Kidney tubule cell (primary cell): ENCODE measurements at places on chromosomes 12 and 14.

- no peak for DNase-seq
Observed at GRCh38 chr12:54489857-54490256, 7.7 kb upstream of the NCKAP1L start.

- no peak for DNase-seq
Observed at GRCh38 chr12:120866108-120866507, 38.0 kb downstream of the SPPL3 start.

DNA sequence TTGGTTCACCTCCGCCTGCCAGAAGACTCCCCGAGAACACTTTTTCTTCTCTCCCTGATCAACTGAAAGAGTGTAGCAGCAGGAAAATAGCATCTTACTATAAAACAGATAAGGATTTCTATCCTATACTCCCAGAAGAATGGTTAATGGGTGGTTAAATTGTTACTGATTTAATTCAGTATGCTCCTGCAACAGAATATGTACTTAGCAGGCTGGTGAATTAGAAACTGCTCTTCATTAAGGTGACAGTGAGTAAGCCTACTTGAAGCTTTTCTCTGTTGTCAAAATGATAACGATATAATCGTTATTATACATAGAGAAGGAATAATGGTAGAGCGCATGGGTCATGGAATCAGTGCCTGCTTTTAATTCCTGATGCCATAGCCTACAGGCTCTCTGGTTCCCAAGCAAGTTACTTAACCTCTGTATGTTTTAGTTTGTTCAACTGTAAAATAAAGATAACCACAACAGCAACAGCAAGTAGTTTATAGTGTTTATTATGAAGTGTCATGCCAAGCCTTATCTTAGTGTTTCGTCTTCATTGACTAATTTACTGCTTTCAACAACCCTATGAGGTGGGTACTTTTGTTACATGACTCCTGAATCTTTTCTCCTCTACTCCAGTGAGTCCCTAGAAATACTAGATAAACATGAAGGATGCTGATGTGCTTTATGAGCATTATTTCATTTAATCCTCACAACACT, 392.6 kb downstream of the CCDC91 start:
- no peak for DNase-seq

- DNase-seq, result peak; percentile 61
Observed at GRCh38 chr12:106300761-106301160, 1.8 kb upstream of the TCP11L2 start.

DNA sequence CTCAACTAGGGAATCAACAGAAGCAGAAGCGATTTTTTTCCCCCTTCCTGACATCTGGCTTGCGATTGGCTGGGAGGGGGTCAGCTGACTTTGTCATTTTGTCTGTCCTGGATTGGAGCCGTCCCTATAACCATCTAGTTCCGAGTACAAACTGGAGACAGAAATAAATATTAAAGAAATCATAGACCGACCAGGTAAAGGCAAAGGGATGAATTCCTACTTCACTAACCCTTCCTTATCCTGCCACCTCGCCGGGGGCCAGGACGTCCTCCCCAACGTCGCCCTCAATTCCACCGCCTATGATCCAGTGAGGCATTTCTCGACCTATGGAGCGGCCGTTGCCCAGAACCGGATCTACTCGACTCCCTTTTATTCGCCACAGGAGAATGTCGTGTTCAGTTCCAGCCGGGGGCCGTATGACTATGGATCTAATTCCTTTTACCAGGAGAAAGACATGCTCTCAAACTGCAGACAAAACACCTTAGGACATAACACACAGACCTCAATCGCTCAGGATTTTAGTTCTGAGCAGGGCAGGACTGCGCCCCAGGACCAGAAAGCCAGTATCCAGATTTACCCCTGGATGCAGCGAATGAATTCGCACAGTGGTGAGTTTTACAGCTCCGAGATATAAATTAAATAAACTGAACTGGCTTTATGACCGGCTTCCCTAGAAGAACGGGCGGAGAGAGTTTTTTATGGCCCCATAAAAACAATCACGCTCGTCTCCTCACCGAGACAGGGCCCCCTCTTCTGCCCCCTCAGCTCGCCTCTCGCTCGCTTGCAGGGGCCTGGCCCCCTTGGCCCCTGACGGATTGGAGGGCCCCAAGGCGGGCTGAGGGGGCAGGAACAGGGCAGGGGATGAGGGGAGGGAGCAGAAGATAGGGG, at the start of gene HOXC6:
Gene HOXC6 (plus strand): TSS at position 127 of the 888 bp plus-strand sequence. CDS start 82 bp downstream, at position 209.
- peak; percentile 46 for DNase-seq

GRCh38 chr12:88247241-88247643, 105.1 kb downstream of the TMTC3 start:
- DNase-seq, result peak; percentile 74

DNA sequence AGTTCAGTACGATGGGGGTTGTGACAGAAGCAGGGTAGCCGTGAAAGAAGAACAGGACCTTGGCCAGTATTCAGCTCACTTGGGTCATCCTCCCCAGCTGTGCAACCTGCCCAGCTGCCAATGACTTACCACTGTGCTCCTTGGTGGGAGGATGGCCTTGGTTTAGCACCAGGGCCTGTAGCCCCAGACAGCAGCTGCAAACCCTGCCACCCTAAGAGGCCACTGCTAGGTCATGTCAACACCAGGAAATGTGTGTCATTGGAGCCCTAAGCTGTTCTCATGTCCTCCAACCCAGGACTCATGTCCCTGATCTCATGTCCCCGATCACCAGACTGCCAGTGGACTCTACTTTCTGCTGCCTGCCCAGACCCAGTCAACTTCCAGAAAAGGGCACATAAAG, 3.0 kb upstream of the CRACR2A start:
- no peak for DNase-seq

GRCh38 chr12:14824012-14824634, 10.1 kb upstream of the SMCO3 start:
- peak; percentile 24 for DNase-seq

DNA sequence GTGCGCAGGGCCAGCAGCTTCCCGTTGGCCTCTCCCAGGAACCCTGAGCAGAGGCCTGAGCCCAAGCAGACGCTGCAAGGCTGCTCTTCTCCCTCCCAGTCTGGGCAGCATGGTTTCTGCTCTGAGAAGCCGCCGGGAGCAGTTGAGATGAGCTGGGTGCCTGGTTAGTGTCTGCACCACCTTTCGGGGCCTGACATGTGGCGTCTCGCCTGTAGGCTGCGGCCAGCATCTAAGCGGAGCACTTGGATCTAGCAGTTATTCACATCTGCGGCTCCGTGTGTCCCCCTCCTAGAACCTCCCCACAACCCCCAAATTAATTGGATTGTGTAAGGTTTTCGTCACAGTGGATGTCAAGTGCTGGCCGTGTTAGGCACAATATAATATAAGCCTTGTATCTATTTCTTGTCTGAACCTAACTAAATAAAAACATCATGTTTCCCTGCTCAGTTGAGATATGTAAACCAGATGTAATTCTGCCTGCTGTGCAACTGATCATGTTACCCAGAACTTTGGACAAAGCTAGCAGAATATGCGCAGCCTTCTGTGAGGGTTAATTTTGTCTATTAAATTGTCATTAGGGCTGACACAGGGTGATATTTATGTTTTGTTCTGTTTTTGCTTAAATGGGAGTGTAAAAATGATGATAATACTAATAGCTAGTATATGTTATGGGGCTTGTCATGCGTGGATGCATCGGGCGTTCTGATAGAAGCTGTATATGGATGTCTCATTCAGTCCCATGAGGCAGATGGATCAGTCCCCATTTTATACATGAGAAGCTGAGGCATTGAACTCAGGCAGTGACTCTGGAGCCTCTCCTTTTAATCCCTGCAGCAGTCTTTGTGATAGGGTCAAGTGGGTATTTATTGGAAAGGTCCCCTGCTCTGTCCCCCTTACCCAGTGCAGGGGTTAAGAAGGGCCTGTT, 45.8 kb downstream of the ELK3 start:
- no peak for DNase-seq

DNA sequence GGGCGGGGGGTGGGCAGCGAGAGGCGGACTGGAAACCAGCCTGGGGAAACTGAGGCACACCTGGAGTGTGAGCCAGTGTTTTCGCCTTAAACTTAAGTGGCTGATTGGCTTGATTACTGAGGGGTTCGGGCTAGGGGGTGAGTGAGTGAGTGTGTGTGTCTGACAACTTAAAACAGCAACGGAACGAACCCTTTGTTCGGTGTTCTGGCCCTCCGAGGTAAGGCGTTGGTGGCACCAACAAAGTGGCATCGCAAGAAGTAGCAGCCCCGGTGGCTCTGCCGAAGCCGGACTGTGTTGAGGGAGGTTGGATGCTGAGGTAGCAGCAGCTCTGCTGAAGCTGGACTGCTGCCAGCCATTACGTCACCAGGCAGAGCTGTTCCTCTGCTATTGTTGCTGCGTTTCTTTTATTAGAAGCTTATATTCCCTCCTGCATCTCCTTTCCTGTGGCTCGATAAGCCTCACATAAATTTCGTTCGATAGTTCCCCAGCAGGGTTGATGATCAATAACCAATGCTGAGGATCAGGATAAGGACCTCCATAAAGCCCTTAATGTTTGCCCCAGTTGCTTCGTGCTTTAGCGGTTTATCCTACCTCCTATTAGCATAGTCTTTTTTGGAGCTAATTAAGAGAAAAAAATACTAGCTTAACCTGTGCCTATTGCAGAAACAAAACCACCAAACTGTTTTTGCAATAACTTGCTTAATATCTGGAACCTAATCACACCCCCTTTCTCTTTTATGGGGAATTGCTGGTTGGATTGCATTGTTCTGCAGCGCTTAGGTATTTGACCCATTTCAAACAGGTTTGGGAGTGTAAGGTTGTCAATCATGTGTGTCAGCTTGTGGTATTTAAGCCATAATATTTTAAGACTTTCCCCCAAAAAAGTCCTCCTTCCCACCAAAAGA, 1.3 kb downstream of the GPR137C start:
- peak; percentile 89 for DNase-seq

DNA sequence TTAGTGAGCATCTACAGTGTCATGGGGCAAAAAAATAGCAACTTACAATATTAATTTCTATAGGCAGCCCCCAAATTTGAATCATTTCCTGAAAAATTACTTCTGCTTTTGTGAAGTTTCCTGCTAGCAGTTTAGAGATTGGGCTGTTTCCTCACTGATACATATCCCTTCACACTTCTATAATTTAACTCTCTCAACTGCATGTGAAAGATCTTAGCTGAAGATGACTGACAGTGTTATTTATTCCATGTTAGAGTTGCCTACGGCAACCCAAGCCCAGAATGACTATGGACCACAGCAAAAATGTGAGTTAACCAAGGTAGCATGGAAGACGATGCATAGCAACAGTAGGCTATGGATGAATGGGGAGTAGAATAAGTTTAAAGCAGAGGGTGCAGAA, at the start of gene KLRG1:
Gene KLRG1 (plus strand): TSS at position 134 of the 400 bp plus-strand sequence. CDS start 90 bp downstream, at position 224.
- DNase-seq, result no peak

DNA sequence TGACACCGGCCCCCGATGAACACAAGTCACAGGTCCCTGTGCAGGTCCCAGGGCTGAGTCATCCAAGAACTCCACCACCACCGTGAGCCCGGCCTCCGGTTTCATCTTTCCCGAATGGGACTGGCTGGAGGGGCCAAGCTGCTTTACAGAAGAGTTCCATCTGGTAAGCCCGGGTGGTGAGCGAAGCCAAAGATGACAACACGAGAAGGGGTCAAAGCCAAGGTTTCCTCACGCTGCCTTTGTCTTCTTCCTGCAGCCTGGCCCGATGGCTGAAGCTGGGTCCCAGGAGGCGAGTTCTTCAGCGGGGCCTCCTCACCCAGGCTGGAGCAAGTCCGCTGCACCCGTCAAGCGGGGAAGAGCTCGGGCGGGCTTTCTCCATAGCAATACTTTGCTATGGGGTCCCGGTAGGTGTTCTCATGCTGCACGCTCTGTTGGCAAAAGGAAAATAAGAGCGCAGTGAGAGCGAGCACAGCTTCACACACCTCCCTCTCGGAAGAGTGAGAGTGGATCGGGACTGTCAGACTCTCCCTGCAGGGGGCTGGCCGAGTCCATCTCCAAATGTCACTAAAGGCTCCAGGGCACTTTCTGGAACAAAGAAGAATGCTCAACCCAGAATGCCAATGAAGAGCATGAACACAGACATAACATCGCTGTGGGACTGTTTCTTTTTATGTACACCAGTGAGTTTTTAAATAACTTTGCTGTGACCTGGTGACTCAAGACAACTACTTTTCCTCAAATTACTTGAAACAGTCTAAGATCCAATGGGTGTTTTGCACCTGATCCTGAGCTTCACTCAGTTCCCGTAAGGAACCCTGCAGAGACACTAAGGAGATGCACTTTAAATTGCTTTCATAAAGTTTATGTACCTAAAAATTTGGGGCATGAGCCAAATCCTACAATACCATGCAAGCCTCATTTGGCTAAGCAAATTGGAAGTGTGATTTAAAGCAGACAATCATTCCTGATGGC, 20.1 kb downstream of the SPRING1 start:
- DNase-seq, result peak; percentile 57

- DNase-seq, result no peak
Observed at GRCh38 chr14:104226421-104227383, 88.3 kb downstream of the KIF26A start.

- peak; percentile 60 for DNase-seq
Observed at GRCh38 chr14:103561381-103562178, 877 bp downstream of the BAG5 start.

GRCh38 chr14:89394972-89395371, 22.1 kb downstream of the FOXN3 start:
- DNase-seq, result no peak

DNA sequence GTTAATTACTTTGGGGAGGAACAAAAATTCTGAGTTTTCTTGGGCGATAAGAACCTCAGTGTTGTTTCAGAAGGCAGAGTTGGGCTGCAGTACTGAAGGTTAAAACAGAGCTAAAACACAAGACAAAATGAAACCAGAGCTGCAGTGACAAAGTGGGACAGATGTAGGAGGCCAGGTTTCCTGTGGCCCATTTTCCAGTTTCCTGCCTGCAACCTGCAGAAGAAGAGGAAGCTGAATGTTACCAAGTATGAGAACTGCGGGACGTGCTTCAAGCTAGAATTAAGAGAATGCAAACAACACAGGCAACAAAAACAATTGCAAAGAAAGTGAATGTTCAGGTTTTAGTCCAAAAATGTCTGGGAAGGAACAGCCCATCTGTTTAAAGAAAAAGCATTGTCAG, 17.8 kb downstream of the ELK3 start:
- no peak for DNase-seq

GRCh38 chr14:67493092-67493717, 4.7 kb upstream of the TMEM229B start:
- no peak for DNase-seq

DNA sequence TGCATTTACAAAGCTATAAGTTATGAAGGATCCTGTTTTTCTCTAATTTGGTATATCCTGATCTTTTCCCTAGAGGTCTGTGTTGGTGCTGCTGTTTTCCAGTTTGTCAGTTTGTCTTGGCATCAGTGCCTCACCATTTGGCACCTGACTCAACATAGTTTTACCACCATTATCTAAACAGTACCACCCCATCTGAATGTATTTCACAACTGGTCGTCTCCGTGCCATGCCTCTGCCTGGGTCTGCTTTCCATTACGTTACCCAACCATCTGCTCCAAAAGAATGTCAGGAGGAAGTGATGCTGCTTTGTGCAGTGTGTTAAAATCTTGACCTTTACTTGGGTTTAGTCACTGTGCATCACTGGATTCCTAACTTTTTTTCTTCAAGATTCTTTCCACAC, 129.3 kb upstream of the RASSF8 start:
- peak; percentile 19 for DNase-seq

- DNase-seq, result no peak
Observed at GRCh38 chr14:38546932-38547551, 291.1 kb upstream of the CLEC14A start.

GRCh38 chr12:64558754-64559153, 51.5 kb upstream of the RASSF3 start:
- DNase-seq, result no peak

- no peak for DNase-seq
Observed at GRCh38 chr14:104710071-104710735, 13.8 kb upstream of the ADSS1 start.

- no peak for DNase-seq
Observed at GRCh38 chr14:51356381-51356780, 116.3 kb downstream of the TMX1 start.
